ENCODE measurements at places on chromosomes 5 and 9.
A peak's percentile ranks its signal among the peaks of the same experiment; 100 is the strongest.

- DNase-seq = no peak
These were observed 1867.3 kb downstream of the EFNA5 start for GRCh38 chr5:105803431-105803830.

- no peak for DNase-seq
These were observed 16.5 kb downstream of the ANGPTL2 start for GRCh38 chr9:127105805-127106465.

- peak; percentile 74 for DNase-seq
These were observed 50.3 kb upstream of the PSD2 start for GRCh38 chr5:139745132-139745799.

- DNase-seq = no peak
These were observed 16.5 kb downstream of the ZNF462 start for GRCh38 chr9:106879439-106879882.

- DNase-seq = no peak
These were observed 143.4 kb downstream of the ZNF608 start for GRCh38 chr5:124602925-124603650.

GRCh38 chr9:111076042-111076441 is 37.8 kb upstream of the LPAR1 start:
- no peak for DNase-seq

DNA sequence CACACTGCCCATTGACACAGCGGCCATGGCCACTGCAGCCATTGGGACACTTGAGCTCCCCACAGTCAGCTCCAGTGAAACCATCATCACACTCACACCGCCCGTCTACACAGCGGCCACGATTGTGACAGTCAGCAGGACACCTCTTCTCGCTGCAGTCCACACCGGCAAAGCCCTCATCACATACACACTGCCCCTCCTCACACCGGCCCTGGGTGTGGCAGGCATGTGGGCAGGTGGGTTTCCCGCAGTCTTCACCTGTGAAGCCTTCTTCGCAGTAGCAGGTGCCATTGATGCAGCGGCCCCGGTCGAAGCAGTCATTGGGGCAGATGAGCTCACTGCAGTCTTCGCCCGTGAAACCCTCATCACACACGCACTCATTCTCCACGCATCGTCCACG is 31.5 kb downstream of the TNC start:
- DNase-seq = no peak

GRCh38 chr9:124758061-124758460 is 13.1 kb downstream of the NR6A1 start:
- no peak for DNase-seq

GRCh38 chr9:71352837-71353236 is 231.4 kb upstream of the TRPM3 start:
- DNase-seq = no peak

DNA sequence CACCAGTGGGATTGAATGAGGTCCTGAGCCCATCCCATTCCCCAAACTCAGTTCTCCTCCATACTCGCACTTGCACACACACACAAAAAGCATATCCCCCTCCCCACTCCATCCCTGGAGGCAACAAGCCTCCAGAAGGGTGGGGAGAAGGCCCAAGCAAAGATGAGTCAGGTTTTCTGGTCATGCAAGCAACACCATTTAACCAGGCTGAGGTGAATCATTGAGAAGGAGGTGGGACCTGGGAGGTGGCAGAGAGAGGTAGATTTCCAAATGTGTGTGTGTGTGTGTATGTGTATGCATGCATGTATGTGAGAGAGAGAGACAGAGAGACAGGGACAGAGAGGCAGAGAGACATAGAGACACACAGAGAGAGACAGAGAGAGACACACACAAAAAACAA is 185.2 kb upstream of the TRIM32 start:
- no peak for DNase-seq

DNA sequence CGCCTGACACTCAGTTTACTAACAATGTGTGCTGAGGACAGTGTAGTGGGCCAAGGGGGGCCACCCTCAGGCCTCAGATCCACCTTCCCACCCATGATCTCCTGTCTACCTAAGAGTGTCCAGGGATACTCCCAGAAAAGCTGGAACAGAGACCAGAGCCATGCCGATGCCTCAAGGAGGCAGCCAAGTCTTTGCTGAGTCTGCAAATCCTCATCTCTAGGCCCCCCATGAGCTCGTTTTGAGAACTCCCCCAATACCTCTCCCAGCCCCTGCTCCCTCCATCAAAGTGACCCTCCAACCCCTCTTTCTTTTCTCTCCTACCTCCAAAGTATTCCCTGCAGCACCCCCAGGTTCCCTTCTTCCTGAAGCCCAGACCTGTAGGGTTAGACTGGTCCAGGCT is 53.5 kb downstream of the PCDH1 start:
- no peak for DNase-seq

GRCh38 chr5:117954331-117954730 is 1034.0 kb downstream of the DTWD2 start:
- no peak for DNase-seq

GRCh38 chr9:91481972-91482371 is 58.3 kb upstream of the NFIL3 start:
- DNase-seq = no peak

- DNase-seq = no peak
These were observed 27.0 kb downstream of the TCF7 start for GRCh38 chr5:134141331-134142050.

- DNase-seq = no peak
These were observed 86.0 kb downstream of the SNCAIP start for GRCh38 chr5:122398016-122398415.

GRCh38 chr9:95083086-95083768 is 234.3 kb downstream of the FANCC start:
- DNase-seq = no peak

DNA sequence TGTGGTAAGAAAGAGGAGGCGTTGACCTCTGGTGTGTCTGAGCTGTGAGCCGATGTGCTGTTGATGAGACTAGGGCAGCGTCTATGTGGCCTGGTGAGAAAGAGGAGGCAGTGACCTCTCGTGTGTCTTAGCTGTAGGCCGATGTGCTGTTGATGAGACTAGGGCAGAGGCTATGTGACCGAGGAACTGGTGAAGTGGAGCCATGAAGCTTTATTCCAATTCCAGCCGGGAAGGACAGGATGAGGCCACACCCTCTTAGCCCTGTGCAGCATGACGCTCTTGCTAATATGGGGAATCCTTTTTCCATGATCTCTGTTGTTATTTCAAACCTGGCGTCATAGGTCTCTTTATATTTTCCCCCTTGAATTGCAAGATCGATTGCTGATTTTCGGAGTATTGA is 172.4 kb downstream of the GOLPH3 start:
- DNase-seq = no peak

- no peak for DNase-seq
These were observed 87.4 kb upstream of the FAM169A start for GRCh38 chr5:74953554-74953936.

GRCh38 chr9:97990259-97990658 is 7.1 kb downstream of the ANP32B start:
- DNase-seq = no peak

- no peak for DNase-seq
These were observed 75.1 kb downstream of the HSD17B4 start for GRCh38 chr5:119527351-119527750.

DNA sequence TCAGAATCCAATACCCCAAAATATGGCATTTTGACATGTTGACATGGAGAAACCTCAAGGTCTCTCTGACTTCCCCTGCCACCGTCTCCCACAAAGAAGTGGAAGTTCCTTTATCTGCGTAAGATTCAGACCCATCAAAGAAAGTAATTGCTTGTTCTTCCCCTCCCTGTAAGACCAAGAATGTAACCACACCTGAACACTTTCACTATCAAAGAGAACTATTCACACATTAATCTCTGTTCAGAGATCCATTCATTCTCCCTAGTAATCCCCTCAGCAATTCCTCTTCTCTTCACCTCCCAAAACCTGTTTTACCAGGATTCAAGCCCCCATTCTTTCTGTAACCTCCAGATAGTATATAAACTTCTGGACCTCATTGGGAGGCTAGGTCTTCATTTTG is 4.1 kb upstream of the SLC1A1 start:
- no peak for DNase-seq

- DNase-seq = no peak
These were observed 116.5 kb upstream of the FBXL7 start for GRCh38 chr5:15383469-15383868.

DNA sequence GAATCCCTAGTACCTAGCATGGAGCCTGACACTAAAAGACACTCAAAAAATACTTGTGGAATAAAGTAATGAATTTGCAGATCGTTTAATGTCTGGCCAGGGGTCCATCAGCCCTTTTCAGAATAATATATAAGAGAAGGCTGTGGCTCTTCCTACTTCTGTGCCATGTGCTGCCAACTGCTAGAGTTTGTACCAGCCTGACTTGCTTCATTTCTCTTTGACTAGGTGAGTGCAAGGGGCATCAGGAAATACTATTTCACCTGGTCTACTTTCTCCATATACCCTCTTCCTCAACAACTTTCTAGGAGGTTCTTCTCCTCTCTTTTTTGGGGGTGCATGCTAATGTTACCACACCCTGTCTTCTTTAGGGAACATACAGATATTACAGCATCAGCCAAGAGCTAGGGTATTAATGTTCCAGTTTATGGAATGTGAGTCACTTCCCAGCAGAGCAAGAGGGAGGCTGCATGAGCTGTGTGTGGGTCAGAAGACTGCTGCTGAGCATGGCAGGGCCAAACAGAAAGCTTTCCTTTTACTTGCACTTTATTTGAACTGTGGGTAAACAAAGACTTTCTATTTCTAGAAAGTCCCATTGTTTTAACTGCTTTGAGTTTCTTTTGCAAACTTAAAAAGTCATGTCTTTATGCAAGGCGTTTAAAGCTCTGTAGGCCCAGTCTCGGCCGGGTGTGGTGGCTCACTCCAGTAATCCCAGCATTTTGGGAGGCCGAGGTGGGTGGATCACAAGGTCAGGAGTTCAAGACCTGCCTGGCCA is 158.9 kb downstream of the ADAMTSL1 start:
- no peak for DNase-seq

DNA sequence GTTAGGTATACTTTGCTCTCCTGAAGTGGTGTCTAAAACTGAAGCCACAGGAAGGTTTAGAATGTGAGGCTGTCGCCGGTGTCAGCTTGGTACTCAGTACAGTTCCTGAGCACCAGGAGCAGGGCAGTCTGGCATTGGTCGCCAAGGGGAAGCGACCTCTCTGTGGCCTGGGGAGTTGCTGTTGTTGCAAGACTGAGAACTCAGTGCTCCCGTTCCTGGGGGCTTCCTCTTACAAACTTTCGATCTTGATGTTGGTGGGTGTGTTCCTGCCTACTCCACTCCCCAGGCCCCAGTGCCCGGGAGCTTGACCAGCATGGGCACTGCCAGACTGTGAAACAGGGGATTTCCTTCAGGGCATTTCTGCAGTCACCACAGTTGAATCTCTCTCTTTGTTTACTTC is 52.4 kb upstream of the PPARGC1B start:
- DNase-seq = no peak

DNA sequence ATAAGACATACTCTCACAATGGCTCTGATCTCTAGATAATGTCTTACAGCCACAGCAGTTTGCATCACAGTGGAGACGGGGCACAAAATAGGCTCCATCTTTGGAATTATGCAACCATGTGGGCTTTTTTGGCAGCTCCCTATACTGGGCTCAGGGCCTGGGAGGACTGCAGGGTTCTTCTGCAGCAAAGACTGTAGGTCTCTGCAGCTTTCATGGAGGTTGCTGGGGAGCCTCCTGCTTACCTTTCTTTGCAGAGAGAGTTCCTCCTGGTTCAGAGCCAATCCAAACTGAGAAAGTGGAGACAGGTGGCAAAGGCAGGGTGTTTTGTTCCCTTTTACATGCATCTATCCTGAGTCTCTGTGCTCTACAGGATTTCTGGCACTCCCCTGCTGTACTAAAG is 558.0 kb downstream of the TLR4 start:
- no peak for DNase-seq

GRCh38 chr5:136108180-136108611 is 24.4 kb upstream of the SMAD5 start:
- DNase-seq = no peak

- DNase-seq = no peak
These were observed 45.8 kb downstream of the KIAA1958 start for GRCh38 chr9:112532427-112532826.

- DNase-seq = no peak
These were observed 229.4 kb downstream of the FSTL4 start for GRCh38 chr5:133382661-133383579.

- DNase-seq = no peak
These were observed 204.8 kb downstream of the SPATA31A6 start for GRCh38 chr9:42388146-42388690.

DNA sequence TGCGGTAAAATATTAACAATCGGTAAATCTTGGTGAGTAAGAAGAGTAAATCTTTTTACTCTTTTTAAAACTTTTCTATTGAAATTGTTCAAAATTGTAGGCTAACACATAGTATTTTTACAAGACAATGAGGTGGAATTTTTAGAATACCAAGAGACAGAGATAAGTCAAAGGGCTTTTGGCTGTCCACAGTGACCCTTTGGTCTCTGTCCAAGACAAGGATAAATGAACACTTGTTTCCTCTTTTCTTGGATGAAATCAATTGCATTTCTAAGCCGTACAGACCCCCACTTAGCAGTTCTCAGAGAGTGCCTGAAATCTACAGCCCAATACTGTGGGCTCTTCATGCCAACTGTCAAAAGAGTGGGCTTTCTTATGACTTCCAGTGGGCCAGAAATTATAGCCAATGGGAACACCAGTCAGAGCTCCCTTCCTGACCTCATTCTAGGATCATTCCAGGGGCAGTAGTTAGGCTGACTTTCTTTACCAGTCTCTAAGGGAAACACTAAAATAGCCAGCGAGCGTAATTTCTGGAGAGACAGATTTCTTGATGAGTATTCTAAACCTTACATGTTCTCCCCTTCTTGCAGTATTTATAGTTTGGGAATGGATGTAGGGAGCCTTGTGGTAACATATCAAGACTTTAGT is 74.1 kb downstream of the GALNT10 start:
- DNase-seq = no peak

DNA sequence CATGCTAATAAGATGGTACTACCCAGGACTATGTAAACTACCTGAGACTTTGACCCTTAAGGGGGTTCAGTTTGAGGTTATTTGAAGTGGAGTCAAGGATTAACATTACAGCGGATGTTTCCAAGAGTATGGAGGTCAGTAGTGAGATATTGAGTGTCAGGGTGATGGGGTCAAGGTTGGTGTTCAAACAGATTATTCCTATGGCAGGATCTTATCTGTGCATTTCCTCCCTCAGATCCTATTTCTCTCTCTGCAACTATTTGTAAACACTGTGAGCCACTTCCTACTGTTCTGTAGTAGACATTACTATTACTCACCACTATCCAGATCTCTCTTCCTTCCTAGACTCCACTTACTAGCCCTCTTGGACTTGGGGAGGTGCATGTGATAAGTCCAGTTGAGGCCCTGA is 54.0 kb upstream of the STOM start:
- DNase-seq = no peak

DNA sequence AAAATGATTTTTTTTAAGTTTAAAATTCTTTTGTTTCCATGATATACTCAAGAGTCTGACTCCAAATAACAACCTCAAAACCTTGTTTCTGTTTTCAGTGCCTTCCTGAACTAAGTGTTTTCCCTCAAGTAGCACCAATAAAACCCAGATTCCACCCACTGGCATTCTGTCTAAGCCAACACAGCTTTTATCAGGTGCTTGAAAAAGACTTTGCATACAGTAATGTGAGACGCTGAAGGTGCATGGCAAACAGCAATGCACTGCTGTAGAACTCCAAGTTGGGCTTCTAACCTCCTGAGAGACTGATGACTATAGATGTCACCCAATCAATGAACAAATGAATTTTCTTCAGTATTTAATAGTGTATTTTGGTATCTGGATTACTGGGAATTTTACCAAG is 95.7 kb downstream of the NFIB start:
- DNase-seq = no peak

GRCh38 chr9:89236955-89237573 is 58.4 kb upstream of the SHC3 start:
- no peak for DNase-seq

GRCh38 chr9:87640385-87640795 is 85.5 kb upstream of the CTSL start:
- DNase-seq = no peak
